Lung (tissue), 17 donors: ENCODE measurements at places on chromosomes 2 and 18. TPM values are rescaled to one million over a fixed set of nuclear protein-coding genes. Genes with fewer than 3 reads are reported as not detected.

GRCh38 chr2:1607971-1608688 is 136.2 kb downstream of the PXDN start:
- no peaks in the 10 kb centered on the region for H3K27me3 ChIP-seq
- no peaks in the 10 kb centered on the region for H3K36me3 ChIP-seq
- H3K4me3 ChIP-seq: no peak overlapping the region
- H3K4me1 ChIP-seq: peaks cover 22% of the 10 kb centered on the region

- no peaks in the 10 kb centered on the region for H3K27me3 ChIP-seq
- no peak overlapping the region for H3K4me3 ChIP-seq
- H3K36me3 ChIP-seq: no peaks in the 10 kb centered on the region
Observed at GRCh38 chr2:221347471-221347870, 224.6 kb downstream of the EPHA4 start.

DNA sequence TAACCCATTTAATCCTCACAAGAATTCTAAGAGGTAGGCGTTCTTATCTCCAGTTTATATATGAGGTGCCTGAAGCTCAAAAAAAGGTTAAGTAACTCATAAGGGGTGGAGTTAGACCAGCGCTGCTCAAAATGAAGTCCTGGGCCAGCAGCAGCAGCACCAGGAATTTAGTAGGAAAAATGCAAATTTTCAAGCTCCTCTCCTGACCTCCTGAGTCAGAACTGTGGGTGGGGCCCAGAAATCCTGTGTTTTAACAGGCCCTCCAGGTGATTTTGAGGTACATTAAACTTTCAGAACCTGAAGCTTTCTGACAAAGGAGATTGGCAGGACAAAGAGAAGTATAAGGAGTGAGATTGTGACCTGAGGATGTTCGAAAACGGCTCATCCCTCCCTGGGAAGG is 66.0 kb upstream of the CCDC85A start:
- H3K27me3 ChIP-seq: no peaks in the 10 kb centered on the region
- no peak for DNase-seq

GRCh38 chr2:100184055-100184737 is 41.8 kb upstream of the AFF3 start:
- H3K36me3 ChIP-seq: no peaks in the 10 kb centered on the region
- H3K4me3 ChIP-seq: no peak overlapping the region
- H3K4me1 ChIP-seq: no peaks in the 10 kb centered on the region
- peak; percentile 49 for DNase-seq
- H3K27me3 ChIP-seq: no peaks in the 10 kb centered on the region

- H3K4me1 ChIP-seq: peaks cover 34% of the 10 kb centered on the region
- no peaks in the 10 kb centered on the region for H3K27me3 ChIP-seq
- peak; percentile 63 for DNase-seq
- no peak overlapping the region for H3K27ac ChIP-seq
Observed at GRCh38 chr2:230866756-230867523, 2.2 kb downstream of the ITM2C start.

GRCh38 chr2:45267062-45267792 is 258.0 kb upstream of the SIX2 start:
- H3K4me1 ChIP-seq: no peaks in the 10 kb centered on the region
- no peak overlapping the region for H3K27ac ChIP-seq
- DNase-seq: no peak
- H3K36me3 ChIP-seq: no peaks in the 10 kb centered on the region

GRCh38 chr2:203569677-203570316 is 34.7 kb upstream of the RAPH1 start:
- no peaks in the 10 kb centered on the region for H3K36me3 ChIP-seq
- no peak overlapping the region for H3K27ac ChIP-seq
- DNase-seq: no peak
- no peaks in the 10 kb centered on the region for H3K27me3 ChIP-seq

DNA sequence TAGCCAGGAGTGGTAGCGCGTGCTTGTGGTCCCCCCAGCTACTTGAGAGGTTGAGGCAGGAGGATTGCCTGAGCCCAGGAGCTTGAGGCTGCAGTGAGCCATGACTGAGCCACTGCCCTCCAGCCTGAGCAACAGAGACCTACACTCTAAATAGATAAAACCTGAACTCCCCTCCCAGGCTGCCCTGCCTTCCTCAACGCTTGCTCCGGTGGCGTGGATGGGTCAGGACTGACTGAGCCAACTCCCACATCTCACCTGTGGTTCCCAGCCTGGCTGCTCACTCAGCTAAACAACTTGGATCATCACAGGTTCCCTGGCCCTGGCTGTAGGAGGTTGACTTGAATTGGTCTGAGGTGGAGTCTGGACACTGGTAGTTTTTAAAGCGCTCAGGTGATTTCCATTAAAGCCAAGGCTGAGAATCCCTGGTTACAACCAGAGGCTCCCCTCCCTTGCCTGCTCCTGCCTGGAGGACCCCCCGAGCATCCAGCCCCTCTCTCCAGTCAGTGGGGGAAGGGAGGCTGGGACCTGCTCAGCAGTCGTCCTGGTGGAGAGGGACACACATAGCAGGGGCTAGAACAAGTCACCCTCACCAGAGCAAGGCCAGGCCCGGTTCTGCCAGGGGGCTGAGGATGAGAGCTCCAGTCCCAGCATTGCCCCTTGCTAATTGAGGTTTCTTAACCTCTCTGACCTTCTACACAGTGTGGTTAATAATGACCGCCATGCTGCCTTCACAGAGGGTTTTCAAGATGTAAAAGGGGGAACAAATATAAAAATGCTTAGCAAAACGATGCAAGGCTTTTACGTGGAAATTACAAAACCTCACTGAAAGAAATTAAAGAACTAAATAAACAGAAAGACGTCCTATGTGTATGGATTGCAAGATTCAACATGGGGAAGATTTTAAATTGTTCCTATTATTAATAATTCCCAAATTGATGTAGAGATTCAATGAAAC is 46.9 kb upstream of the TAF1B start:
- H3K4me1 ChIP-seq: peaks cover 6% of the 10 kb centered on the region
- no peaks in the 10 kb centered on the region for H3K36me3 ChIP-seq
- H3K27ac ChIP-seq: no peak overlapping the region

- no peaks in the 10 kb centered on the region for H3K36me3 ChIP-seq
- no peak overlapping the region for H3K4me3 ChIP-seq
- no peaks in the 10 kb centered on the region for H3K27me3 ChIP-seq
- H3K4me1 ChIP-seq: no peaks in the 10 kb centered on the region
Observed at GRCh38 chr2:41068740-41069139, 616.9 kb upstream of the SLC8A1 start.

- H3K27me3 ChIP-seq: no peaks in the 10 kb centered on the region
- H3K27ac ChIP-seq: no peak overlapping the region
- no peaks in the 10 kb centered on the region for H3K36me3 ChIP-seq
- no peak overlapping the region for H3K4me3 ChIP-seq
Observed at GRCh38 chr2:20052861-20053281, 1.4 kb upstream of the LAPTM4A start.

DNA sequence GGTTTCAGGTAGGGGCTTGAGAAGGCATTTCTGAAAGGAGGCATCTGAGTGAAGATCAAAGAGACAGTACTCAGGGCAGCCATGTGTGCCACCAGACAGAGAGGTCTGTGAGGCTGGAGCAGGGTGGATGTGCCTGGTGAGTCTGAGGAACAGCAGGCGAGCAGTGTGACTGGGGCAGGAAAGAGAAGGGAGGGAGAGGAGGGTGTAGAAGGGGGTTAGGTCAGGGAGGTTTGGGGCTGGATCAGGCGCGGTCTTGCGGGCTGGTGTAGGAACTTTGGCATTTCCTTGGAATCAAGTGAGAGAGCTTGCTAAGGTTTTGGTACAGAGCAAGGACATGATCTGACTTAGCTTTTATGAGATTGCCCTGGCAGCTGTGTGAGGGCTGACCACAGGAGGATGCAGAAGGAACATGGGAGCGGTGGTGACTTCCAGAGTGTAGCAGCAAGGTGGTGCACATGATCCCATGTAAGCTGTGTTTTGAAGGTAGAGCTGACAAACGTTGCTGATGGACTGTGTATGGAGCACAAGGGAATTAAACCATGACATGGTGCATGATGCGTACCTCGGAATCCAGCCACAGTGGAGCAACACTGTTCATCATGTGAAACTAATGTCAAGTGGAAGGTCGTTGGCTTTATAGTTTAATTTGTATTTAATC is 13.9 kb downstream of the RAB31 start:
- H3K36me3 ChIP-seq: no peaks in the 10 kb centered on the region
- no peaks in the 10 kb centered on the region for H3K4me1 ChIP-seq
- DNase-seq: no peak
- no peak overlapping the region for H3K27ac ChIP-seq
- no peaks in the 10 kb centered on the region for H3K27me3 ChIP-seq

DNA sequence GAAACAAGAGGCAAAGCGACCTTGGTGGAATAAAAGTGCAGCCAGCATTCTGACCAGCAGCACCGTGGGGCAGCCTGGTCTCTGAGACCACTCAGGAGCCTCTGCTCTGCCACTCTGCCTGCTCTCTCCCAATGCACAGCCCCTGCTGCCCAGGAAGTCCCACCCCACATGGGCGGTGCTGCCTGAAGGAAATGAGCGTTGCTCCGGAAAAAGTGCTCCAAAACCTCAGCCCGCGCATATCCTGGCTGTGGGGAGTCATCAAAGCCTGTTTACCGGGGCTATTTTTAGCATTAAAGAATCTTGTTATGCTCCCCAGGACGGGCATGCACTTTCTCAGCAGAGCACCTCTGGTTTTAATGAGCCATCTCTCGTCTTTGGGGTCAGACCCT is 54.5 kb downstream of the EPAS1 start:
- no peak overlapping the region for H3K4me3 ChIP-seq
- H3K27ac ChIP-seq: peak overlapping the region; percentile 56
- H3K27me3 ChIP-seq: no peaks in the 10 kb centered on the region
- H3K36me3 ChIP-seq: no peaks in the 10 kb centered on the region

DNA sequence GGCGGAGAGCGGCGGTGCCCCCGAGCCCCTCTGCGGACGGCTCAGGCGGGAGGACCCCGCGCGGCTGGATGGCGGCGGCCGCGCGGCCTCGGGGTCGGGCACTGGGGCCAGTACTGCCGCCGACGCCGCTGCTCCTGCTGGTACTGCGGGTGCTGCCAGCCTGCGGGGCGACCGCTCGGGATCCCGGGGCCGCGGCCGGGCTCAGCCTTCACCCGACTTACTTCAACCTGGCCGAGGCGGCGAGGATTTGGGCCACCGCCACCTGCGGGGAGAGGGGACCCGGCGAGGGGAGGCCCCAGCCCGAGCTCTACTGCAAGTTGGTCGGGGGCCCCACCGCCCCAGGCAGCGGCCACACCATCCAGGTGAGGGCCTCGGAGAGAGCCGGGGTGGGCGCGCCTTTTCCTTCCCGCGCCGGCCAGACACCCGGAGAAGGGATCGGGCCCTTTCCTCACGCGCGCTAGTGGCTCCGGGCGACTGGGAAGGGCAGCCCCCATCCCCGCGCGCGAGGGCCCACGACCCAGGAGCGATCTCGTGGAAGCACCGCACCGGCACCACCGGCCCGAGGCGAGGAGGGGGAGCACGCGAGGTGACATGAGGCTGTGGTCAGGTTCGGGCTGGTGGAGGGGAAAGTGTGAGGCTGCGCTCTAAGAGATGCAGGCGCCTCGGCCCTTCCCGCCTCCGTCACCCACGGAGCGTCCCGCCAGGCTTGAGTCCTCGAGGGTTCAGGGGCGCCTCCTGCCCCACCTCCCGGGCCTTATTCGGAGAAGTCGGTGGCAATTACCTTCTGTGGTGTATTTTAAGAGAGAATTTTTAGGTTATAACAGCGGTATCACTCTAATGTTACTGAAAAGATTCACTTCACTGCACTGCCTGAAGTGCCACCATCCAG is 607 bp downstream of the LAMA3 start:
- H3K4me3 ChIP-seq: peak overlapping the region; percentile 50
- H3K27ac ChIP-seq: no peak overlapping the region

GRCh38 chr2:122011493-122012270 is 256.2 kb downstream of the TSN start:
- no peak for DNase-seq
- peaks cover 22% of the 10 kb centered on the region for H3K4me1 ChIP-seq
- no peaks in the 10 kb centered on the region for H3K36me3 ChIP-seq
- H3K27me3 ChIP-seq: no peaks in the 10 kb centered on the region
- no peak overlapping the region for H3K4me3 ChIP-seq

- no peaks in the 10 kb centered on the region for H3K4me1 ChIP-seq
- DNase-seq: no peak
- no peaks in the 10 kb centered on the region for H3K36me3 ChIP-seq
- no peaks in the 10 kb centered on the region for H3K27me3 ChIP-seq
- no peak overlapping the region for H3K27ac ChIP-seq
- no peak overlapping the region for H3K4me3 ChIP-seq
Observed at GRCh38 chr2:18253686-18254197, 306.7 kb downstream of the RDH14 start.

GRCh38 chr2:99959261-99960014 is 183.0 kb downstream of the AFF3 start:
- no peak overlapping the region for H3K27ac ChIP-seq
- H3K4me3 ChIP-seq: no peak overlapping the region
- peak; percentile 62 for DNase-seq
- no peaks in the 10 kb centered on the region for H3K36me3 ChIP-seq

- H3K27ac ChIP-seq: no peak overlapping the region
- H3K36me3 ChIP-seq: no peaks in the 10 kb centered on the region
- H3K4me1 ChIP-seq: peaks cover 4% of the 10 kb centered on the region
- no peaks in the 10 kb centered on the region for H3K27me3 ChIP-seq
- DNase-seq: no peak
Observed at GRCh38 chr2:37851828-37852584, 73.1 kb upstream of the RMDN2 start.

GRCh38 chr2:132998221-132998620 is 328.2 kb upstream of the LYPD1 start:
- H3K27ac ChIP-seq: no peak overlapping the region
- H3K4me1 ChIP-seq: no peaks in the 10 kb centered on the region
- H3K4me3 ChIP-seq: no peak overlapping the region
- DNase-seq: no peak

- H3K36me3 ChIP-seq: no peaks in the 10 kb centered on the region
- no peak overlapping the region for H3K4me3 ChIP-seq
- peak; percentile 28 for DNase-seq
- H3K27ac ChIP-seq: peak overlapping the region; percentile 27
Observed at GRCh38 chr2:207892716-207893402, 123.2 kb upstream of the FZD5 start.

DNA sequence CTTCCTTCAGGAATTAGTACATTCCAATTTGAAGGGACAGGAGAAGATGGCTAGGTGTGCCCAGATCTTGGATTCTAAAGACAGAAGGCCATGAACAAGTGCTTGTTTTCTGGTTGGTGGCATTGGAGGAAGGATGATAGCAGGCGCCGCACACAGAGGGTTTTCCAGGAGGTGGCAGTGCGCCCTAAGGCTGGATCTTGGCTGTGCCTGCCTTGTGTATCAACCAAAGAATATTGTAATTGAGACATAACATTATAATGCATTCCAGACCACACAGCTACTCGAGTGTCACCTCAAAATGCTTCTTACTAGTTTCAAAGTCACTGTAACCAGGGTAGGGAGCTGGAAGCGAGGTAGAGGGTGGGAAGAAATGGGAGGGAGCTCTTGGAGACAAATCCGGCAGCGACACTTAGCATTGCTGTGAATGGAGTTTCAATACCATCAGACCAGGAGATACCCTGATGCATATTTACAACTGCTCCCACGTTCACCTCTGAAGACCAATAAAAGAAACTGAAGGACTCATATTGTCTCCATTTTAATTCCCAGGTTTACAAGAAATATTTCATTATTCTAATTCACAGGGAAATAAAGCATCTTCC is 42.5 kb downstream of the CPO start:
- no peak overlapping the region for H3K27ac ChIP-seq
- H3K36me3 ChIP-seq: no peaks in the 10 kb centered on the region
- H3K27me3 ChIP-seq: no peaks in the 10 kb centered on the region
- H3K4me1 ChIP-seq: peaks cover 2% of the 10 kb centered on the region
- no peak overlapping the region for H3K4me3 ChIP-seq

MYL1 gene
- not detected for total RNA-seq

WNT10A gene
- total RNA-seq: 0.77 TPM

RPE gene
- total RNA-seq: 42.3 TPM

MOCOS gene
- total RNA-seq: 4.0 TPM

ACVR1 gene
- total RNA-seq: 27.8 TPM

L3MBTL4 gene
- total RNA-seq: 16.3 TPM

KCNE4 gene
- 5.3 TPM for total RNA-seq

SFT2D3 gene
- 11.0 TPM for total RNA-seq

SPC25 gene
- total RNA-seq: 0.67 TPM

HAAO gene
- total RNA-seq: 13.0 TPM

HOXD9 gene
- total RNA-seq: 0.80 TPM

ASB18 gene
- not detected for total RNA-seq

UGT1A8 gene
- total RNA-seq: 0.26 TPM

SCG2 gene
- 1.5 TPM for total RNA-seq
